ENCODE measurements at places on chromosomes 5 and 9. TPM values are rescaled to one million over a fixed set of nuclear protein-coding genes. Genes with fewer than 3 reads are reported as not detected.

DNA sequence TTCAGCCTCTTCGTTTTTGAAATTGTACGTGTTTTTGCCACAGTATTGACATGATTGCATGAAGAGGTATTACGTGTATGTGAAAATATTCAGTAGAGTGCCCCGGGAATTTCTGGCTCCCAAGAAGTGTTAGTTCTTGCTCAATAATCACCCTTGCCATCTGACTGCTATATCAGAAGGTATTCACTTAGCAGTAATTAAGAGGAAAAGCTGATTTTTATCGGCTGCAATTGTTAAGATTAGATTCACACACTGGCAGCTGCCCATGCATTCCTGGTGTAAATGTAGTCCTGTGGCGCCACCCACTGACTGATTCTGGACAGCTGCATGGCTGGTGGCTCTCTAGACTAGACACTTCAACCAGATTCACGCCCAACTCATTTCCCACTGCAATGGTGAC is 440.1 kb upstream of the ADAMTS16 start:
- peak; percentile 57 for DNase-seq

DNA sequence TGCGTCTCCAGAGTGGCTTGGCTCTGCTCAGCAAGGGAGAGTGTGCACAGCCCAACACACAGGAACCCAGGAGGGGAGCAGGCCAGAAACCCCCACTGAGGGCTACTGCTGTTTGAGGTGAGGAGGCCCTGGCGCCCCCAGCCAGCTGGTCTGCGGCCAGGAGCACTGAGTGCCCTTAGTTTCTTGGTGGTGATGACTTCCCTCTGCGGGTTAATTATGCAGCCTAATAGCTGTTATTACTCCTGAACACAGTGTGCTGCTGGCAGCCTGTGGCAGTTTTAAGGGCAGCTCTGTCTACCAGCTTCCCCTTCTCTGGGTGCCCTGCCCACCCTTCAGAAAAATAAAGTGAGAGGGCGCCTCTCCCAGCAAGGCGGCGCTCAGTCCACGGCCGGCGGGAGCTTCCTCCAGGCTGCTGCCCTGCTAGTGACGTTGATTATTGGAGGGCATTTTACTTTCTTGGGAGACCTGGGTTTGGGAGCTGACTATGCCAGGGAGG is 19.2 kb downstream of the GADD45G start:
- no peak for DNase-seq

- no peak for DNase-seq
Measured at GRCh38 chr9:103992938-103993579, 101.0 kb upstream of the SMC2 start.

DNA sequence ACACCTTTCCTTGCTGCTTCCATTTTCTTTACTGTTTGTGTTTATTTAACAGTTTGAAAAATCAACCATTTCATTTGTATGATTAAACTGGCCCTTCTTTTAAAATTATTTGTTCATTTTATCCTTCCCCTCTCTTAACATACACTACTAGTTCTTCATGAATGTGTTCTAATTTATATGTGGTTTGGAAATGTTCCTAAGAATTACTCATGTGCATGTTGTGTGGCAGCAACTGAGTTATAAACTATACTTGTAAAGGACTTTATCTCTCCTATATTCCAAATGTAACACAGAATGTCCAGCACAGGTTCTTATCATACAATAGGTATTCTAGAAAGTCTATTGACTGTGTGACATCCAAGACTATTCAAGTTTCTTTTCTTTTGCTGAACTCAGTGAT is 358.2 kb upstream of the MEF2C start:
- DNase-seq: no peak

PCDHGB5 gene
- 7.8 TPM for polyA plus RNA-seq

- no peak for DNase-seq
Measured at GRCh38 chr5:111865356-111865755, 108.4 kb upstream of the NREP start.

DNA sequence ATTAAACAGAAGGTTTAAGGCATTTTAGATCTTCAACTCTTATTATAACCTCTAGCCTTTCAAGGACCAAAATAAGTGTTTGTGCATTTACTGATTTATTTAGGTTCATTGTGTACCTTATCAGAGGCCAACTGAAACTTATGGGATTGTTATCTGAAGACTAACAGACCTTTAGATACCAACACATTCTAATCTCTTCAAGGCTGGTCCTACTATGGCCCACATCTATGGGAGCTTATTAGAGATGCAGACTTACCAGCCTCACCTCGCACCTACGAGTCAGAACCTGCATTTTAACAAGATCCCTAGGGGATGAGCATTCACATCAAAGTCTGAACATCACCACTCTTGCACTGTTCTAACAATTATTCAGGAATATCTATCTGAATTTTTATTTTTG is 1.9 kb downstream of the IARS1 start:
- no peak for DNase-seq

DNA sequence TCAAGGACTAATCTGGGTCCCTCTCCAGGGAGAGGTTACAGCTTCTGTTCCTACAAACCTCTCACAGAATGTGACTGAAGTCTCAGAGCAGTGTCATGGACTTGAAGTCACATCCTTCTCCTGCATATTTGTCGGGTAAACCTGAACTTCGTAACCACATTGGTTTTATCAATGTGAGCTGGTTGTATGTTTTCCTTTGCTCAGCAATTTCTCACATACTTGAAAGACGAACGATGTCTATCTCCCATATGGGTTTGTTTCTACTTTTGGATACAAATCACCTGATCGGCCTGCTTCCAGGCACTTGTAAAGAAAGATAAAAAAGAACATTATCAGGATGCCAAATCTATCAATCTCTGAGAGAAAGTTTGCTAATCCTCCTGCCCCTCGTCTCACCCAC is 411.0 kb downstream of the SPOCK1 start:
- no peak for DNase-seq

LRSAM1 gene
- 14.9 TPM for polyA plus RNA-seq

DNA sequence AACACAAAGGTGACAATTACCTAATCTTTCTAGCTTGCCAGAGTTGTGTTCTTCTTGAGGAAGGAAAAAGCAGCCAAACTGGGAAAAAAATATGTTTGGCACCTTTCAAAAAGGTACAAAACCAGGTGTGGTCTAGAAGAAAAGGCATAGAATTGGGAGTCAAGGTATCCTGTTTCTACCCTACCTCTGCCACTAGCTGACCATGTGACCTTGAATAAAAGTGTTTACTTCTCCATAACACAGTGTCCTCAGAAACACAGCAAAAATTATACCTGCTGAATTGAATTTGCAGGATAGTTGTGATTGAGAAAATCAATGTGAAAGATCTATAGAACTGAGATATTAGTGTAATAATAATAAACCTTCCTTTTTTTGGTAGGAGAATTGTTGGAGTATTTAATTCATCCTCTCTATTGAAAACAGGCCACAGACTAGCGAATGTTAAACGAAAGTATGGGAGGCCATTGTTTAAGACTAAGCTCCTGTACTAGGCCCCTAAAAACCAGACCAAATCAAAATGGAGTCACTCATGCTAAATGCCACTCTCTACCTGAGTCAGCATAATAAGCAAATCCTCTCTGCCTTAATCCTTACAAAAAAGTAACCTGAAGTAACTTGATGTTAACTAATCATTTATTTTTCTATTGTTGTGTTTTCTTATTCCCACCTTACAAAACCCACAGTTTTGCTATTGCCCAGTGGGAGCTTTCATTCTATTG is 12.6 kb downstream of the CYFIP2 start:
- no peak for DNase-seq

GRCh38 chr9:88684046-88684445 is 149.1 kb downstream of the NXNL2 start:
- DNase-seq: no peak

GRCh38 chr9:30015073-30015472 is 2369.4 kb upstream of the ACO1 start:
- no peak for DNase-seq

- peak; percentile 15 for DNase-seq
Measured at GRCh38 chr5:53481159-53481886, 894 bp downstream of the FST start.

GLRA1 gene
- polyA plus RNA-seq: not detected

All from right renal cortex interstitium (tissue), 3 donors.